Tongue (tissue), 3 donors: ENCODE measurements at places on chromosomes 7 and 10. TPM values are rescaled to one million over a fixed set of nuclear protein-coding genes. Genes with fewer than 3 reads are reported as not detected.

DNA sequence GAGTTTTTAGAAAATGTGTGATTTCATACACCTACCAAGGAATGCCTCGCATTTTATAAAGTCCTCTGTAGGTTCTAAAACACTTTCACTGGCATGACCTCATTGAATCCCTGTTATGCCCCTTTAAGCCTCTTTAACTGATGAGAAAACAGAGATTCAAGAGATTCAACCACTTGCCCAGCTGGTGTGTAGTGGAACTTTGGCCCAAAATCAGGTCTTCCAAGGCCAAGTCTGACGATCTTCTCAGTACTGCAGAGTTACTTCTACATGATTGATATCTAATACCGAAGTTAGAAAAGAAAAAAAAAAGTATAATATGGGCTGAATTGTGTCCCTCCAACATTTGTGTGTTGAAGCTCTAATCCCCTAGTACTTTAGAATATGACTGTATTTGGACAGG, 202.0 kb downstream of the WDR11 start:
- DNase-seq: peak; percentile 41

GRCh38 chr7:88217675-88218428, 2.0 kb downstream of the SRI start:
- DNase-seq: no peak

- no peak for DNase-seq
These were observed 591.0 kb downstream of the MAGI2 start for GRCh38 chr7:78862411-78862900.

The HIBADH gene
- 57.0 TPM for total RNA-seq

The FXYD4 gene
- not detected for total RNA-seq

The SLC18A3 gene
- total RNA-seq: 0.31 TPM

The FAM25G gene
- not detected for total RNA-seq

The ARHGEF5 gene
- 7.4 TPM for total RNA-seq

The MRPS17 gene
- total RNA-seq: 12.9 TPM
